AG04450 (cell line): ENCODE measurements at places on chromosomes 5 and 9.

- DNase-seq = no peak
Measured at GRCh38 chr5:68954618-68954910, 139.2 kb upstream of the SLC30A5 start.

GRCh38 chr9:129436751-129437625, 183.9 kb downstream of the C9orf50 start:
- no peak for DNase-seq

GRCh38 chr9:124357721-124358361, 57.4 kb downstream of the PSMB7 start:
- DNase-seq = no peak

GRCh38 chr9:126980231-126980630, 65.6 kb downstream of the RALGPS1 start:
- DNase-seq = no peak

DNA sequence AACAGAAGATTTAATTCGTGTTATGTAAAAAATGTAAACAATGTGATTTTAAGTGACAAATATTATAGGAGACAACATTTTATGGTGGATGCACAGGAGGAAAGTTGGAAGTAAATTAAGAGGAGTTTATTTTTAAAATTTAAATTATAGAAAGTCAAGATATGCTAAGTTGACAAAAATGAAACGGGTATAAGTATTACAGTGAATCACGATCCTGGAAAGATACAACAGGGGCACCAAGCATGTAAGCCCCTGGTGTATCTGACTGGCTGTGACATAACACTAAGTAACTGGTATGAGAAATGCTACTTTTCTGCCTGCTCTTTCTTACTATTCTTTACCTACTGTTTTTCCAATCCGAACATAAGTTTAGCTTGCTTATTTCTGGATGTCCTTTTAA, 419.8 kb upstream of the CHD1 start:
- no peak for DNase-seq

GRCh38 chr9:97510797-97511654, 9.6 kb downstream of the TMOD1 start:
- DNase-seq = peak; percentile 53

GRCh38 chr9:137959641-137960411, 82.2 kb downstream of the CACNA1B start:
- no peak for DNase-seq
